ENCODE measurements at places on chromosomes 13 and 19. TPM values are rescaled to one million over a fixed set of nuclear protein-coding genes. Genes with fewer than 3 reads are reported as not detected.

Gene COLGALT1
- 73.7 TPM for total RNA-seq

- H3K4me1 ChIP-seq = no peaks in the 10 kb centered on the region
- H3K27ac ChIP-seq = no peak overlapping the region
- no peaks in the 10 kb centered on the region for H3K36me3 ChIP-seq
- no peak overlapping the region for H3K4me3 ChIP-seq
- DNase-seq = no peak
Observed at GRCh38 chr13:103156346-103156998, 90.3 kb upstream of the SLC10A2 start.

Gene ZNF575
- total RNA-seq = not detected

- H3K27me3 ChIP-seq = peaks cover 36% of the 10 kb centered on the region
- H3K36me3 ChIP-seq = no peaks in the 10 kb centered on the region
- H3K27ac ChIP-seq = no peak overlapping the region
Observed at GRCh38 chr19:10290876-10291553, 1.3 kb downstream of the ICAM5 start.

DNA sequence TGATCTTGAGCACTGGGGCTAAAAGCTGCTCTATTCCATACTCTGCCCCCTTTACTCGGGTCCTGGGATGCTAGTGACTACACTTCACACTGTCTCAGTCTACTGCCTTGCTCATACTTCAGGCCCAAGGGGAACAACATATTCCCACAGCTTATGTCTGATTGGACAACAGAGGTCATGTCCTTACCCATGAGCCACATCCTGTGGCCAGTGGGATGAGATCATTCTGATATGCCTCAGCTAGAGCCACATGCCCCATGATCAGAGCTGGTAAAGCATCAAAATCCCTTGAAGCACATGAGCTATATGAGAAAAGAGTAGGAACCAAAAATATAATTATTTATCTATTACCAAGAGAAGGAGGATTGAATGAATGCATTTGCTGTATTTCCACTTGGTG lies 290.1 kb upstream of the TSHZ3 start:
- no peaks in the 10 kb centered on the region for H3K4me1 ChIP-seq
- H3K4me3 ChIP-seq = no peak overlapping the region
- no peaks in the 10 kb centered on the region for H3K36me3 ChIP-seq
- DNase-seq = no peak

Gene MAMSTR
- total RNA-seq = not detected

Gene RFPL4AL1
- not detected for total RNA-seq

Gene MEIS3
- total RNA-seq = 11.5 TPM

- no peaks in the 10 kb centered on the region for H3K4me1 ChIP-seq
- no peak for DNase-seq
- no peak overlapping the region for H3K4me3 ChIP-seq
Observed at GRCh38 chr19:46552891-46553290, 48.2 kb upstream of the CALM3 start.

DNA sequence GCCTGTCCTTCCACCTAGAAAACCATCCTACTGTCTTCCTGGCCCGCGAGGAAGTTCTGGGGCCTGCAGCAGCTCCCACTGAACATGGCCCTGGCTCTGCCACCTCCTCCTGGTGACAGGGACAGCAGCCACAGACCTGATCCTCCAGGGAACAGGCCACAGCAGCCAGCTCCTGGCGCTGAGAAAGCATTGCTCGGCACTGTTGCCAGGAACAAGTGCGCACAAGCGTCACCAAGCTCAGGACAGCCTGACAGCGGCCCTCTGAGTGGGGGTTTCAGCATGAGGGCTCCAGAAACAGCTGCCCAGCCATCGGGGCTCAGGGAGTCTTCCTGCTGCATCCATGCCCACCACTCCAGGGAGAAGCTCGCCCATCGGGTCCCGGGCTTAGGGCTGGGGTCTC lies 21.9 kb downstream of the AP3D1 start:
- no peak overlapping the region for H3K4me3 ChIP-seq
- H3K4me1 ChIP-seq = no peaks in the 10 kb centered on the region
- H3K36me3 ChIP-seq = peaks cover 43% of the 10 kb centered on the region
- no peak for DNase-seq
